Left cardiac atrium (tissue), 4 donors: ENCODE measurements at places on chromosomes 1 and 21. TPM values are rescaled to one million over a fixed set of nuclear protein-coding genes. Genes with fewer than 3 reads are reported as not detected.

Gene U2AF1
- 8.6 TPM for total RNA-seq

DNA sequence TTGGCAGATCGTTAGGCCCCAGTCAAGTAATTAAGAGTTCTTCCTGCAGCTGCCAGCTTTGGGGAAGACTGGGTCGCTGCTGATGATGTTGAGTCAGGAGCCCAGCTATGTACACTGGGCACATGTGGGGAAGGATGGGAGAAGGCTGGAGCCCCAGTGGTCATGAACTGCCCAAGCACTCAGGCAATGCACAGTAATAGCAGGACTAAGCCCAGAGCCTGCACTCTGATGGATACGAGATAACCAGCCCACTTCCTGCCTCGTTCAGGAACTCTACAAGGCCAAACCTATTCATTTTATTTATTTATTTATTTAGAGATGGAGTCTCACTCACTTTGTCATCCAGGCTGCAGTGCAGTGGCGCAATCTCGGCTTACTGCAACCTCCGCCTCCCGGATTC lies 81.1 kb upstream of the BTG3 start:
- no peak for DNase-seq

DNA sequence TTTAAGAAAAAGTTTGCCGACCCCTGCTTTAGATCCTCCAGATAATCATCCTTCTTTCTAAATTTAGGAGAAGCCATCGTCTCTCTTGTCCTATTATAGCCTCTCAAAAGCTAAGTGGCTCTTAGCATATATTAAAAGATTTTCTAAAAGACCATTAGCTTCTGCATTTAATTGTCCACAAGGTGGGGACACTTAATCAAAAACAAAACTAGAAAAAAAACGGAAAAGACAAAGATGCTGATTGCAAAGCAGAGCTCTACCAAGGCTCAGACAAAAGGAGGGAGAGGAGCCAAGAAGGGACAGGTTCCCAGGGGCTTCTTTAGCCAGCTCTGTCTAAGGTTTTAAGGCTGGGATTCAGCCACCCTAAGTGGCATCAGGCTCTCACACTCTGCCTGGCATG lies 128.3 kb upstream of the HMGB4 start:
- DNase-seq = no peak

- DNase-seq = no peak
Observed at GRCh38 chr21:35749904-35750303, 310.4 kb downstream of the SETD4 start.

DNA sequence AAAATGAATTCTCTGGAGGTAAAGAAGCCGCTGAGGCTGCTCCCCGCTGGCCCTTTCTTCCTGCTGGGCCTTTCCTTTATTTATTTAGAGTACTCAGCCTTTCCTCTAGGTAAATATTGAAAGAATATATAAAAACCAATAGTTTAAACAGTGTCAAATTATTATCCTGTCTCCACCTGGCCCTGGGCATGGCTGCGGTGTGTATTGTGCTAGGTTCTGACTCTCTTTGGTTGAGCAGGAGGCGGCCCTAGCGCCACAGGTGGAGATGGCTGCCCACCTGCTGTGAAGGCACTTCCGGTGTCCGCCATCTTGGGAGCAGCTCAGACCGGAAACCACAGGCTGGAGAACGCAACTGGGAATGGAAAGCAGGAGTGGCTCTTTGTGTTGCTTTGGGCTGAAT lies 29.0 kb upstream of the CLDN14 start:
- no peak for DNase-seq
